ENCODE measurements at places on chromosomes 3 and 15.

DNA sequence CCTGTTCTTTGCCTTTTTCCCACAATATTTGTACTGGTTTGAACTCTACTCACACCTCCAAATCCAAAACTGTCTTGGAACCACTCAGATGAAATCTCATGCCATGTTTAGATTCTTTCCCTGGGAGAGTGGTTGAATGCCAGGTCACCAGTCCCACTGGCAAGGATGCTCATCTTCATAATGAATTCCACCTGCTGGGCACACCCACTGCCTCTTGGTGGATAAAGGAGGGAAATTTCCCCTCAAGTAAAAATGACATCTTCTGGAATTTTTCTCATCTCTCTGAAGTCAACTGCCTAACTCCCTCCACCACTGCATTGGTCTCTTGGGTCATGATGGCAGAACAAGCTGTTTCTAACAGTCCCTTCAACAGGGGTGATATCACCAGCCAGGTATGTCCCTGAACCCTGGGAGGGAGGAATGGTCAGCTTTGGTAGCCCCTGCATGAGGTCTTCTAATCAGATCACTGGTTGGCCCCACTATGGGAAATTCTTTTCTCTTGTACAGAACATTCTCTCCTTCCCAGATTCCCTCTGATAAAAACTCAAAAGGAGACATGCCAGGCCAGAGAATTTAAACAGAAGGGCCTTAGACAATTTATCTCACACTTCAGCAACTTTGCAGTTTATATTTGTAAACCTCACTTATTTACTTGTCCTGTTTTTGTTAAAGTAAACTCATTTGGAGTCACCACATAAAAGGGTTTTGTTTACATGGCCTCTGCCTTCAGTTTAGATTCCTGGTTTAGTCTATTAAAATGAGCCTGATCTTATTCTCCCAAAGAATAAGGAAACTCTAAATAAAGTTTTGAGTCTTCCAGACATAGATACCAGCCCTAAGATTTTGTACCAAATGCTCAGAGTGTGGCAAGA is 143.4 kb downstream of the WNT5A start:
- DNase-seq: no peak

DNA sequence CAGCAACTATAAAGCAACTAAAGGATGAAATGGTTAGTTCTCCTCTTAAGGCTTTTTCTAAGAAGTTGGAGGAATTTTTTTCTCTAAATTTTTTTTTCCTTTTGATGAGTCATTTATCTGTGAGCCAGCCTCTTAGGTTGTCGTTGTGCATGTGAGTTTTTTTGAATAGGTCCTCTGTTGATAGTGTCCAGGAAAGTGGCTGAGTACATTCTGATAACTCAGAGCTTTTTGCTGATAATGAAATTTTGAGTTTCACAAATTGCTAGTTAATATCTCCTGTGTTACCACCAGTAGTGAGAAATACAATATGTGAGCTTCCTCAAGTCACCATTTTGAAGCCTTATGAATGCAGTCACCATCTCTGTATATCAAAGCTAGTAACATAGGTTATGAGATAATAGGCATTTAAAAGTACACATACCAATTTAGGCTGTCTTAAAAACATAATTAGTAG is 7.1 kb upstream of the LXN start:
- no peak for DNase-seq

- no peak for DNase-seq
Observed at GRCh38 chr3:72535772-72536171, 312.5 kb downstream of the SHQ1 start.

- DNase-seq: no peak
Observed at GRCh38 chr3:42846685-42847522, 28.8 kb downstream of the CYP8B1 start.

DNA sequence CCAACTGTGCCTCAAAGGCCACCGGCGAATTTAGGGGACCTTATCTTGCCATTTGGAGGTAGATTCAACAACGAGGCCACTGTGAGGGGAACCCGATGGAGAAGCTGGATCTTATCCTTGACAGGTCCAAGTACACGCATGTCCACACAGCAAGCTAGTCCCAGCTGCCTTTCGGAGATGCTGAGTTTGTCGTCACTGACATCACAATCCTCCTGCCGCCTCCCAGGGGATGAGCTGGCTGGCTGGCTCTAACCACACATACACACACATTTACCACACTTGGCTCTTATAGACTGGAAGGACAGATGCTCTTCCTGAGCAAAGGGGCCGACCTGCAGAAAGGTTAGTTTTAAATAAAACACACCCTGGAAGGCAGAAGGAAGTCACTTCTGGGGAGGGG is 176.3 kb downstream of the STT3B start:
- no peak for DNase-seq

GRCh38 chr15:79433276-79433990 is 1.3 kb downstream of the MINAR1 start:
- DNase-seq: no peak

DNA sequence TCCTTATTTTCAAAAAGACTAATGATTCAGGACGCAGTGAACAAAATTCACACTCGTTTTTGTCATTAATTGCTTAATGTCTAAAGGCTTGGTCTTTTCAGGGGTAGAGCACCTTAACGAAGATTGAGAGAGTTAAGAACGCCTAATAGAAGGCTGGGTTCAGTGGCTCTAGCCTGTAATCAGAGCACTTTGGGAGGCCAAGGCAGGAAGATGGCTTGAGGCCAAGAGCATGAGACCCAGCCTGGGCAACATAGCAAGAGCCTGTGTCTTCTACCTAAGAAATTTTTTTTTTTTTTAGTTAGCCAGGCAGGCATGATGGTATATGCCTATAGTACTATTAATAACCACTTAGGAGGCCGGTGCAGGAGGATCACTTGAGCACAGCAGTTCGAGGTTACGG is 7.5 kb downstream of the PIK3CB start:
- no peak for DNase-seq

DNA sequence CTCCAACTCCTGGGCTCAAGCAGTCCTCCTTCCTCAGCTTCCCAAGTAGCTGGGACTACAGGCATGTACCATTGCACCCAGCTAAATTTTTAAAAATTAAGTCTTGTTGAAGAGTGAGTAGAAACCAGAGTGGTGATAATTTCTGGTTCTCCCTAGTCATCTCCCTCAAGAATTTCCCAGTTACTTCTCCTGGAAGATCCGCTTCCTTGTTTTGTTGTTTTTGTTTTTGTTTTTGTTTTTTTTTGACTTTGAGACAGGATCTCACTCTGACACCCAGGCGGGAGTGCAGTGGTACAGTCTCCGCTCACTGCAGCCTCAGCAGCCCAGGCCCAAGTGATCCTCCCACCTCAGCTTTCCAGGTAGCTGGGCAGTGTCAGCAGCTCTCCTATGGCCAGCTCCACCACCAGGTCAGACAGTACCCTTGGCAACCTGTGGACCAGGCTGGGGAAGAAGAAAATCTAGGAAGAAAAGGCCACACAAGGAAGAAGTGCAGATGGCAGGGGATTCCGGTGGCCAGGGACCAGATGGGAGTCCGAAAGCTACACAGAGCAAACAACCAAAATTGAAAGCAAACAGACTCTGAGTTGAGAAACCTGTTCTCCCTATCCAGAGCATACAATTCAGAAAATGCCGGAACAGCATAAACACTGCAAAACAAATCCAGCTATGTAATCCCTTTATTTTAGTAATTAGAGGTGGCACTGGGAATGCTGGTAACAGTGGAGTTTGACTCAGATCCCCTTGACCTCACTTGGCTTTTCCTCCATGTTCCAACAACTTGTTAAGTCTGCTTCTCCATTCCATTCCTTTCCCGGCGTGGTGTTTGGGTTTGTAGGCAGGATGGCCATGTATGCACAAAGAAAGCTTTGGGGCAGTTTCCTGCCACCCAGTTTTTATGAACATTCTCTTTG is 266.6 kb upstream of the CTDSPL start:
- no peak for DNase-seq

DNA sequence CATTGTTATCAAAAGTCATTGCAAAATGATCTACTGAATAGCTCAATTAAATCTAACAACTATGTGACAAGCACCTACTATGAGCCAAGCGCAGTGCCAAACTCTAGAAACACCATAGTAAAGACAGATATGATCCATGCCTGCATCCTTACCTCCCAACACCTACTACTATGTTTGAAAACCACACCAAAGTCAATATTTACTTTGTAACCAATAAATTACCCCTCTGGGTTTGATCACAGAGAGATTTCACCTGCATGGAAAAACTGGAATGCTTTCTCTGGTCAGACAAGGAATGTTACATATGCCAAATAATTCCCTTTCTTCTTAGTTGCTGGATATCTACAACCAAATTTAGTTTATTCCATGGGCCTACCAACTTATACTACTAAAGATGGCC is 422.2 kb downstream of the FHIT start:
- DNase-seq: no peak

GRCh38 chr15:101361418-101361817 is 66.4 kb upstream of the SNRPA1 start:
- DNase-seq: no peak

DNA sequence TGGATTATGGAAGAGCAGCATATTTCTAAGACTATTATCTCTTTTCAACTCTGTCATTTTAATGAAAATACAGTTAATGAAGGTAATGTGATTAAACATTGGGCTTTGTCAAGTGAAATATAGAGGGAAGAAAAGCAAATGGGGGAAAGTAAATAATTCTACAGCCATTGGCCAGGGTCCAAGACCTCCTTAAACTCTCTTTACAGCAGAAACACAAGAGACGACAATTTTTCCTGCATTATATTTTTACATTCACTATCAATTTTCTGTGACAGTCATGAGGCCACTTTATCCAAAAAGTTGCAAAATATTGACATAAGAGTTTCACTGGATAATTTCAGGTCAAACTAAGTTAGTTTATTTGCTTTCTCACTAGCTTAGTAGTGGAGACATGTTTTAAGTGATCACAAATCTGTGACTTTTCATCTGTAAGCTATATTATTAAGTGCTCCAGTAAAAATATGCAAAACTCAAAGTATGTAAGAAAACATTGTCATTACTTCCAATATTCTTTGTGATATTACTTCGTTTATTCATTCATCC is 385.9 kb upstream of the DPH6 start:
- DNase-seq: no peak

DNA sequence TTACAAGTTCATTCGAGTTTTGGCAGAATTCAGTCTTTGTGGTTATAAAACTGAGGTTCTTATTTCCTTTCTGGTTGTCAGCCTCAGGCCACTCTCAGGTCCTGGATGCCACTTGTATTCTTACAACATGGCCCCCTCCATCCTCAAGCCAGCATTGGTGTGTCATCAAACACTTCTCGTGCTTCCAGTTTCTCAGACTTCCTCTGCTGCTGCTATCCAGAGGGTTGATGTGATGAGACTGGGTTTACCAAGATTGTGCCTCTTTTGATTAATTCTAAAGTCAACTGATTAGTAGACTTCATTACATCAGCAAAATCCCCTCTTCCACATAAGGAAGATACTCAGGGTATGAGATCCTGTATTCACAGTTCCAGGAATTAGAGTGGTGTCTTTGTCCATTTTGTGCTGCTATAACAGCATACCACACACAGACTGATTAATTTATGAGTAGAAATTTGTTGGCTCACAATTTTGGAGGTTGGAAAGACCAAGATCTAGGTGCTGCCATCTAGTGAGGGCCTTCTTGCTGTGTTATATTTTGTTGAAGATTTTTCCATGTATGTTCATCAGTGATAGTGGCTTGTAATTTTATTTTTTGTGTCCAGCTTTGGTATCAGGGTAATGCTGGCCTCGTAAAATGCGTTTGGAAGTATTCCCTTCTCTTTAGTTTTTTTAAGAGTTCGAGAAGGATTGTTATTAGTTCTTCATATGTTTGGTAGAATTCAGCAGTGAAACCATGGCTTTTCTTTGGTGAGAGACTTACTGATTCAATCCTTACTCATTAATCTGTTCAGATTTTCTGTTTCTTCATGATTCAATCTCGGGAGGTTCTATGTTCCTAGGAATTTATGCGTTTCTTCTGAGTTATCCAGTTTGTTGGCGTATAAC is 11.1 kb downstream of the LRCH3 start:
- no peak for DNase-seq

GRCh38 chr3:31793821-31794220 is 187.2 kb downstream of the OSBPL10 start:
- no peak for DNase-seq

DNA sequence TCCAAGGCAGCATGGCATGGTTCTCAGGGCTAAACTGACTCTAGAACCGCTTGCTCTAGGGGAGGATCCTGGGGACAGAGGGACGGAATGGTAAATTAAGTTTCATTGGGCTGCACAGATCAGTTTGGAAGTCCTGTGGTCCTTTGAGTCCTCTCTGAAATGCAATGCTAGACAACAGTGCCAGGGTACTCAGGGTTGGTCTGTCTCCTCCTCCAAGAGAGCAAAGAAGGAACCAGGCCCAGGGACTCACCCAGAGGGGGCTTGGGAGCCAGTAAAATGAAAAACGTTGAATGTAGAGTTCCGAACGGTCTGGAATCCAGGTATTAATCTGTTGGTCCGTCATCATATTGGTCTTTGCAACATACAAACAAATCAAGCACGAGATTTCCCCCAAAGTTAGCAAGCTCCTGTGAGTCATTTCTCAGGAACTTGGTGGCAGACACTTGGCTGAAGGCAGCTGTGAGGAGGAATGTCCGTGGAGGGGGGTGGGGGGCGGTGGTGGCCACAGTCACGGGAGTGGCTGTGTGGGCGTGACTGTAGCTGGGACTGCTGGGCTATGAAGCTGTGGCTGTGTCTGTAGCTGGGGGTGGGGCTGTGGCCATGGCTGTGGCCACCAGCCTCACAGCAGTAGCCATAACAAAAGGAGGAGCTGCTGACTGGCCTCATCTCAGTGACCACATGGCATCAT is 361.0 kb downstream of the SHQ1 start:
- DNase-seq: no peak

GRCh38 chr3:50153782-50154475 is 1.2 kb upstream of the SEMA3F start:
- no peak for DNase-seq

Measured in omental fat pad (tissue), 4 donors.